ENCODE measurements at places on chromosomes 7 and 10. TPM values are rescaled to one million over a fixed set of nuclear protein-coding genes. Genes with fewer than 3 reads are reported as not detected.
A peak's percentile ranks its signal among the peaks of the same experiment; 100 is the strongest.

The ITGA8 gene
- 4.4 TPM for total RNA-seq

DNA sequence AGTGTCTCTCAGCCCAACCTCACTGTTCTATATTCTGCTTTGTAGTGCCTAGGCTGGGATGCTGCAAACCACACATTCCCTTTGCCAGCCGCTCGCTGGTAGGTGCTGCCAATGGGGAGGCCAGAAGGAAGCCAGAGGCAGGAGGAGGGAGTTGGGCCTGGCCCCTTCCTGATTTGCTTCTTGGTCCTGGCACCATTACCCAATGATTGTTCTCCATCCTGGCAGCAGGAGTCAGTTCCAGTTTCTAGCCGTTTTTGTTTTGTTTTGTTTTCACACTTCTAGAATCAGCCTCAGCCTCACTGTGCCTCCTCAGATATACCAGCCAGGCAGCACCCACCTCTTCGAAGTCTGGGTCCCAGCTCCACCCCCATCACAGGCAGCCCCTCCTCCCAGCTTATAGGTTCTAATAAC is 27.4 kb upstream of the LOXL4 start:
- DNase-seq = no peak
- H3K4me1 ChIP-seq = no peaks in the 10 kb centered on the region
- no peak overlapping the region for H3K4me3 ChIP-seq
- no peaks in the 10 kb centered on the region for H3K36me3 ChIP-seq
- H3K27me3 ChIP-seq = no peaks in the 10 kb centered on the region

DNA sequence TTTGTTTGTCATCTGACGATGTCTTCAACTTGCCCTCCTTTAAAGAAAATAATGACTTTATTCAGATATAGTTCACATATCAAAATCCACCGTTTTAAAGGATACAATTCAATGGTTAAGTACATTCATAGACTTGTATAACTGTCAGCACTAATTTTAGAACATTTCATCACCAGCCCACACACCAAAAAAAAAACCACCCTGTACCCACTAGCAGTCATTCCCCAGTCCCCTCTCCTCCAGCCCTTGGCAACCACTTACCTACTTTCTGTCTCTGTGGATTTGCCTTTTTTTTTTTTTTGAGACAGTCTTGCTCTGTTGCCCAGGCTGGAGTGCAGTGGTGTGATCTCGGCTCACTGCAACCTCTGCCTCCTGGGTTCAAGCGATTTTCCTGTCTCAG is 5.3 kb upstream of the HILPDA start:
- DNase-seq = no peak
- H3K27me3 ChIP-seq = no peaks in the 10 kb centered on the region
- H3K4me1 ChIP-seq = peaks cover 12% of the 10 kb centered on the region

GRCh38 chr10:93180482-93180931 is 106.8 kb downstream of the CYP26A1 start:
- H3K4me3 ChIP-seq = no peak overlapping the region
- no peaks in the 10 kb centered on the region for H3K27me3 ChIP-seq
- DNase-seq = no peak
- no peak overlapping the region for H3K27ac ChIP-seq
- H3K36me3 ChIP-seq = no peaks in the 10 kb centered on the region

GRCh38 chr10:122127943-122128342 is 139.0 kb downstream of the TACC2 start:
- no peaks in the 10 kb centered on the region for H3K36me3 ChIP-seq
- no peak for DNase-seq
- H3K27ac ChIP-seq = no peak overlapping the region
- no peaks in the 10 kb centered on the region for H3K27me3 ChIP-seq
- H3K4me3 ChIP-seq = peak overlapping the region; percentile 20
- H3K4me1 ChIP-seq = peaks cover 2% of the 10 kb centered on the region

The LBX1 gene
- total RNA-seq = not detected

The STAMBPL1 gene
- 14.4 TPM for total RNA-seq

DNA sequence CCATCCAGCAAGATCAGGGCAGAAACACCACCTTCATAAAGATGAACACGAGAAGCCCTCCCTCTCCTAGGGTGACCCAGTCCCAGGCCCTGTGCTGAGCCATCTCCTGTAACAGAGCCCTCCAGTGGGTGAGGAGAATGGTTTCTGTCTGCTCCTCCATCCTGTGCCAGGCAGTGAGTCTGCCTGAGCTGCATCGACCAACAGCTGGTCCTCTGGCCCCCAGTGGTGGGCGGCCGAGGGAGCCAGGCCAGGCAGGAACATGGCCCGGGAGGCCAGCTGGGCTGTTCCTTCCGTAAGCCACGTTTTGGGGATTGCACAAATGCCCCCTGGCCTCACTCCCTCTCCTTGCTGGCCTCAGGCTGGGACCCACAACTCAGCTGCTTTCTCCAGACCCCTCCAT is 73.5 kb downstream of the GRB10 start:
- no peak for DNase-seq
- H3K27ac ChIP-seq = no peak overlapping the region
- no peaks in the 10 kb centered on the region for H3K27me3 ChIP-seq
- no peak overlapping the region for H3K4me3 ChIP-seq
- H3K4me1 ChIP-seq = peaks cover 11% of the 10 kb centered on the region

GRCh38 chr10:123965973-123966895 is 74.6 kb upstream of the CPXM2 start:
- no peaks in the 10 kb centered on the region for H3K36me3 ChIP-seq
- H3K4me3 ChIP-seq = no peak overlapping the region
- H3K27ac ChIP-seq = no peak overlapping the region
- no peak for DNase-seq
- H3K27me3 ChIP-seq = no peaks in the 10 kb centered on the region
- no peaks in the 10 kb centered on the region for H3K4me1 ChIP-seq

DNA sequence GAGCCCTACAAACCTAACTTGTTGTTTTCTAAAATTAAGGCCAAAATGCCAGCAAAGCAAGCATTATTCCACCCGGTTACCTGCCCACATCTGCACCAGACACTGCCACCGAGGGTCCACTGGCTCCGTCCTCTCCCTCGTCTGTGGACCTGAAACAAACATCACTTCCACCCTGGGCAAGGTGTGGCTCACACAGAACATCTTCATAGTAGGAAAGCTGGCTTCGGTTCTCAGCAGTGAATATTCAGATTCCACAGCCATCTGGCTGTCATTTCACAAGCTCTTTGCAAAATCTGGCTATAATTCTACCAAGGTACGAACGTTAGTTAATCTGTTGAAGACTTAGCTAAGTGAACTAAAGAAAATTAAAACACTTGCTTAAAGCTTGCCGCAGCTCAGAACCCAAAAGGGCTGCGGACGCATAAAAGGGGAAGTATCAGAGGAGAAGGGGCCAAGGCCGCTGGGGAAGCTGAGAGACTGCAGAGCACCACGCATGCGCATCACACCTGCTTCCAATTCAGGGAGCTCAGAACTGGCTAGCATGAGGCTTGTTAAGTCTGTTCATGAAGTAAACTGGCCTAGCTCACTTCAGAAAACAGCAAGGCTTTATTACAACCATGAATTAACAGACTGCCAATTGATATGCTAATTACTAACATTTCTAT is 46.1 kb downstream of the PTPRN2 start:
- H3K27ac ChIP-seq = no peak overlapping the region
- H3K4me3 ChIP-seq = no peak overlapping the region
- no peaks in the 10 kb centered on the region for H3K27me3 ChIP-seq
- no peaks in the 10 kb centered on the region for H3K36me3 ChIP-seq

DNA sequence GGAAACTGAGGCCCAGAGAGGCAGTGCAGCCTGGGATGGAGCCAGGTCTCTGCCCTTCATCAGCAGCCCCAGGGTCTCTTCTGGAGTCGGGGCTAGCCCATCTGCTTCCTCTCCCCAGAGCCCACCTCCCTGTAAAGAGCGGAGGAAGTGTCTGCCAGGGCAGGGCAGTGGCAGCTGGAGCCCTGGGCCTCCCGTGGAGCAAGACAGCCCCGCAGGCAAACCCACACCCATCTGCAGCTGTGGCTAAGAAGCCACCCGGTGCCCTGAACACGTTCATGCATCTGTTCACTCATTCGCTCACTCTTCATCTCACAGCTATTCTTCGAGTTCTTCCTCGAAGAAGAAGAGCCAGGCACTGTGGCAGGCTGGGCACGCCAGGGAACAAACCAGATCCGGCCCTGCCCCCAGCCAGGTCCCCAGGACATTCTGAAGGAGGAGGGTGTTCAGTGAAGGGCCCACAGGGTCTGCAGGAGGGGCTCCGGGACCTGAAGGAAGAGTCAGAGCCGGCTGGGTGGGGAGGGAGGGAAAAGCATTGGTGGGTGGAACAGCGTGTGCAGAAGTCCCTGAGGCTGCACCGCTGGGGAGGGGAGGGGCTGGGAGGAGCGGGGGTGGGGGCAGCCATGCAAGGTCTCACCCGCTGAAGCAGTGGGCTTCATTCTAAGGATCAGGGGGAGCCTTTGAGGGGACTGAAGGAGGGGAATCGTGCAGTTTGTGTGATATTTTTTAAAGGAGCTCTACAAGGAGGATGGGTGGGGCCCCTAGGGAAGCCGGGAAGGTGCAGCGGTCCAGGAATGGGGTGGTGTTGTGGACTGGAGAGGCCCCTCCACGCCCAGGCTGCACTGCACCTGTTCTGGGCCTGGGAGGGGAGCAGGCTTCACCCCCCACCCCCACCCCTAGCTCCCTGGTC is 99.1 kb downstream of the UNCX start:
- no peaks in the 10 kb centered on the region for H3K36me3 ChIP-seq
- no peak for DNase-seq
- no peak overlapping the region for H3K27ac ChIP-seq
- H3K4me1 ChIP-seq = no peaks in the 10 kb centered on the region

DNA sequence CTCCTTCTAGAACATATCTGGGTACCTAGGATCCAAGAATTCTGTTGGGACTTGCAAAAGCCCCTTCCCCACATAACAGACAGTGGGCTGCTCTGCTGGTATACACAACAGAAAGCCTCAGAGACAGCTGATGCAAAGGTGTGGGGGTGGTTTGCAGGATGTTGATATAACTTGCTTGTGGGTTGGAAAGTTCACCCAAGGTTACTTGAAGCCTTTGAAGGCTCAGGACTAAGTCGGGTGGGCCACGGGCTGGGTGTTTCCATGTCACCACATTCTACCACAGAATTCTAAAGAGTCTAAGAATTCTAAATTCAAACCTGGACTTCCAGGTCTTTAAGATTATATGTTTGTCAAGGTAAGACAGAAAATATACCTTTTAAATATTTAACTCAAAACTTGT is 7.4 kb upstream of the NRCAM start:
- no peak overlapping the region for H3K27ac ChIP-seq
- no peak for DNase-seq
- H3K4me1 ChIP-seq = no peaks in the 10 kb centered on the region
- no peaks in the 10 kb centered on the region for H3K36me3 ChIP-seq
- no peak overlapping the region for H3K4me3 ChIP-seq

Measured in ovary (tissue), 10 donors.